ENCODE measurements at places on chromosomes 7 and 10. TPM values are rescaled to one million over a fixed set of nuclear protein-coding genes. Genes with fewer than 3 reads are reported as not detected.

DNAJB6 gene
- 221 TPM for polyA plus RNA-seq

CPA1 gene
- 0.27 TPM for polyA plus RNA-seq

DNA sequence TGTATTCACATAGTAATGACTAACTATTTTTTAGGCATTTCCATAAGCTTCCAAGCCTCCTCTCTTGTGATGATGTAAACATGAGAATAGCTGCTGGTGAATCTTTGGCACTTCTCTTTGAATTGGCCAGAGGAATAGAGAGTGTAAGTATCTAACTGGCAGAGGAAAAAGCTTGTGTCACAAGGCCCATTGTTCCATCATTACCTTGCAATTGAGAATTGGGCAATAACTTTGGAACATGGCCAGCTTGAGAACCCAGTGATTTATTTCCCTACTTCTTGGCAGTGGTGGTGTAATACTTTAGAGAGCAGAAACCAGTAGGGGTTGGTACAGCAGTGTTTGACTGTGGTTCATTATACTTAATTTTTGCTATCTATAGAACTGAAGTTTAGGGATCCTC lies 12.0 kb downstream of the IFRD1 start:
- no peak for DNase-seq

DNA sequence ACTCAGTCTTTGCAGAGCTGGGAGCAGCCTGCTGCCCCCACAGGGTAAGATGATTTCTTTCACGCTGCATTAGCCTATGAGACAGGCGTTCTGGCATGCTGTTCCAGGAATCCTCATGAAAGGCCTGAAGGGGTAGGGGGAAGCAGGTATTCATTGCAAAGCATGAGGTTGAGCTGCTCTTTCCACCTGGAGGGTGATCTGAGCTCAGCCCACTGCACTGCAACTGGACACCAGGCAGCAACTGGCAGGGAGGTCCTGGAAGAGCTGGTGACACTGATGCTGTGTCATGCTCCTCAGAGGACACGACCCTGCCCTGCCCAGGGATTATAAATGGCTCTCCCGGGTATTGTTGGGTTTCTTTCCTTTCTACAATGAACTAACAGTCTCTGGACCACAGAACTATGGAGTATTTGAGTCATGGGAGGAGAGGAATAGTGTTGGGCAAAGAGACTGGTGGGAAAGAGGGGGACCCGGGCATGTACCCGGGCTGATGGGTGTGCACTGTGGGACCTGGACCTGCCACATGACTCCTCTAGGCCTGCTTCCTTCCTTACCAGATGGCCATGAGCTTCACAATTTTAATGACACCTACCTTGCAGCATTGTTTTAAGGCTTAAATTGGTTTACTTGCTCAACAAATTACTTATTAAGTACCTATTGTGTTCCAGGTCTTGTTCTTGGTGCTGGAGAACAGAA lies 24.3 kb downstream of the SLC25A28 start:
- DNase-seq, result no peak

GRCh38 chr10:97222326-97222961 lies 36.7 kb upstream of the SLIT1 start:
- DNase-seq, result peak; percentile 24

DNA sequence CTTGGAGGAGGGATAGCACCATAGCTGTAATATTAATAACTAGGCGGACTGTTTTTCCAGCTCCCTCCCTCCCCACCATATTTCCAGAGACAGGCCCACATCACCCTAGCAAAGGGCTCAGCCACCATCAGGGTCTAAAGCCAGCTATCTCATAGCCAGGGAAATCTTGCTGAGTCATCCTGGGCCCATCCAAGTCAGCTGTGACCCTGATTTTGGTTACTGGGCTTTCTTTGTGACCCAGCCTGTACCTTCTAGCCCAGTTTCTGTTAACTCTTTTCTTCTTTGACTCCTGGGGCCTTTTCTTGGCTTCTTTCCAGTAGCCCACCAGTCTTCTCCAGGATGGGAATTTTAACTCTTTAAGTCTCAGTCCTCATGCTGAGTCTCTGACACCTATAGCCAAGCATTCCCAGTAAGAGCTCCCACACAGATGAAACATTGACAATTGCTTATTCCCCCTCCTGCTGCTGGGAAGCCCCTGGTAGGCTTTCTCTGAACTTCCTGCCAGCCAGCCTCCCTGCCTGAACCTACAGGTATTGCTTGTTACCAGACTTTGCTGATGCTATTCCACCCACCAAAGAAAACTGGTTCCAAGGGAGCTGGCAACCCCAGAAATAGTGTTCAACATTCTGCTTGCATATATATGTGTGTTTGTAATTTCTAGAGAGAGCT lies 34.8 kb upstream of the ADO start:
- DNase-seq, result no peak

DNA sequence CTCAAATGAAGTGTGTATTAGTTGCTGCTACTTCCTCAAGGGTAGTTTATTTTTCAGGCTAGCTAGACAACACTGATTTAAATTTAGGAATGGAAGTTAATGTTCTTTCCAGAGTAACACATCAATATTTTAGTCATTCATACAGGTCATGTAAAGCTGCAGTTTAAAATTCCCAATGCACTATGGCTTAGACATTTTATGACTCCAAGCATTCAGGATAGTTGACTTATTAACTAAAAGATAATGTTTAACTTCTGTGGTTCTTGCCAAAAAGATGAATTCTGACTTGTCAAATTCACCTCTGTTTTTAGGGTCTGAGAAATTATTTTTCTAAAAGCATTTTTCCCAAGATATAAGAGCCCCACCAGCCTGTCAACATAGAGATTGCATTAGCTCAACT lies 131.9 kb downstream of the TFPI2 start:
- DNase-seq, result no peak
